ACHN (cell line): ENCODE measurements at places on chromosomes 7 and 10.
A peak's percentile ranks its signal among the peaks of the same experiment; 100 is the strongest.

GRCh38 chr10:17021656-17022465 lies 107.8 kb downstream of the CUBN start:
- no peak for DNase-seq

- no peak for DNase-seq
Observed at GRCh38 chr7:96996111-96996957, 9.0 kb upstream of the DLX6 start.

- no peak for DNase-seq
Observed at GRCh38 chr7:137417464-137417863, 73.9 kb upstream of the PTN start.

- no peak for DNase-seq
Observed at GRCh38 chr10:51696251-51696650, 3.1 kb downstream of the CSTF2T start.

- DNase-seq = no peak
Observed at GRCh38 chr10:109969760-109970346, 37.9 kb upstream of the ADD3 start.

GRCh38 chr7:22841954-22842353 lies 19.3 kb upstream of the TOMM7 start:
- DNase-seq = no peak

DNA sequence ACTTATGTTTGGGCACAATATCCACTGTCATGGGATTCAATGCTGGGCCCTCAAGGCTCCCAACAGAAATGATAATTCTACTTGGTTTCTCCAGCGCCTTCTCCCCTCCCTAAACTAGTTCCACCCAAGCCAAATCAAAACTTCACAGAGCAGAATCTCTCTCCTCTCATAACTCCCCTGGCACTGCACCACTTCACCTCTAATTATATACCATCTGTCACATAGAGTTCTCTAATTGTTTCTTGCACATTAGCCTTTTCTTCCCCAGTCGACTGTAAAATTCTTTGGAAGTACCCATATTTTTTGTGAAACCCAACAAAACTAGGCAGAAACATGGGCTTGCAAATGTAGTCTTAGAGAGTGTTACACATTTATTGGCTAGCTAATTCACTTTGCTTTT lies 8.1 kb downstream of the SGMS1 start:
- DNase-seq = no peak

DNA sequence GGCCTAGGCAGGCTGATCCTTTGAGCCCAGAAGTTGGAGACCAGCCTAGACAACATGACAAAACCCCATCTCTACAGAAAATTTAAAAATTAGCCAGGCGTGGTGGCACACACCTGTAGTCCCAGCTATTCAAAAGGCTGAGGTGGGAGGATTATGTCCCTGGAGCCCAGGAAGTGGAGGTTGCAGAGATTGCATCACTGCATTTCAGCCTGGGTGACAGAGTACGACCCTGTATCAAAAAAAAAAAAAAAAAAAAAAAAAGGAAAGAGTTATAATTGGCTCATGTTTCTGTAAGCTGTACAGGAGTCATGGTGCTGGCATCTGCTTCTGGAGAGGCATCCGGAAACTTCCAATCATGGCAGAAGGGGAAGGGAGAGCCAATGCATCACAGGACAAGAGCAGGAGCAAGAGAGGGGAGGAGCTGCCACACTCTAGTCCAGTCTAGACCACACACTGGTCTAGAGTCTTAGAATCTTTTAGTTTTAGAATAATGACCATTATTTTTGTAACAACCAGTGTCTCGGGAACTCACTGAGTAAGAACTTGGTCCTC lies 16.8 kb downstream of the DOCK1 start:
- no peak for DNase-seq

DNA sequence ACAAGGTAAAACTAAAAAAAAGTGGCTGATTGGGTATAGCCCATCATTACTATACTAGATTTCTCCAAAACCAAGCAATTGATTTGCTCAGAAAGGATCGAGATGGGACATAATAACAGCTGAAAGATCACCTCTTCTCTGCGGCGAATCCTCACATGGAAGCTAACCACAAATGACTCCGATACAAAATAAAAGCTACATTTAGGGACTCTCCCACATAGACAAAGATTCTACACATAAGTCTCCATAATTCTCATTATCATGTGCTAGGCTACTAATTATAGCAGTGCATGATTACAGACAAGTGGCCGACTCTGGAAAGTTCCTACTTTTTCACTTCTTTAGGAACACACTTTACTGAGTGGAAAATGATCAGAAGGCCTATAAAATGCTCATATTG lies 116.9 kb downstream of the RSU1 start:
- DNase-seq = no peak

GRCh38 chr7:47523401-47523800 lies 58.5 kb downstream of the TNS3 start:
- DNase-seq = no peak

- DNase-seq = no peak
Observed at GRCh38 chr7:96415293-96415940, 93.5 kb upstream of the SLC25A13 start.

- DNase-seq = no peak
Observed at GRCh38 chr7:123535517-123535916, 1.1 kb upstream of the IQUB start.

- DNase-seq = no peak
Observed at GRCh38 chr7:45710271-45711160, 136.3 kb downstream of the ADCY1 start.

DNA sequence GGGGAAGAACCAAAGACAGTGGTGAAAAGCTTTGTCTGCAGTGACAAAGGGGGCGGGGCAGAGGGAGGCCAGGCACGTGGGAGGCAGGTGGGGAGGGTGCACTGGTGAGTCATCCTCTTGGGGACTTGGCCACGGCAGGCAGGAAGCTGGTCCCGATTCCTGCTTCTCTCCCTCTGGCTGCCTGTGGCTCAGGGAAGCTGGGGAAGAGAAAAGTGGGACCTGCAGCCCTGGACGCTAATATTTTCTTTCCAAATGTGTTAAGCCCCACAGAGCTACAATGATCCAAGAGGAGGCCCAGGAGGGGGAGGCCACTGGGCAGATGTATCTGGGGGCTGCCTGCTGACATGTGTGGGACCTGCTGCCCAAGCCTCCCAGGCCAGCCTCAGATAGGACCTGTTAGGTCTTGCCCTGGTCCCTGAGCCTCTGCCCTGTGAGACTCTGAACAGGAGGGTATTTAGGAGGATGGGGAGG lies 231.8 kb downstream of the KCNMA1 start:
- DNase-seq = peak; percentile 91
